Colonic mucosa (tissue), 4 donors: ENCODE measurements at places on chromosomes 12 and 14.

DNA sequence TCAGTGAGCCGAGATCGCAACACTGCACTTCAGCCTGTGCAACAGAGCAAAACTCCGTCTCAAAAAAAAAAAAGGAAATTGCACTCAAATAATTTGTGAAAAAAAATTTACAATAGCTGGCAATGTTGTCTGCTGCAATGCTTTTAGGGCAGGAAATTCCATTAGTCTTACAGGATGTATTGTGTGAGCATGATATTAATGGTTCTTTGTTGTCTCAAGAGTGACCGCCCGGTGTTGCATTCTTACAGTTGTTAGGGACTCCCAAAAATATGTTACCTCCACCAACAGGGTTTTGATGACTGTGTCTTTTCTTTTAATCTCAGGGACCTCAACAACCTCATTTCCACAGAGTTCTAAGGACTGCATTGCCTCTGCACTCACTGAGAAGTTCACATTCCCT lies 44.8 kb downstream of the PZP start:
- no peak for DNase-seq

DNA sequence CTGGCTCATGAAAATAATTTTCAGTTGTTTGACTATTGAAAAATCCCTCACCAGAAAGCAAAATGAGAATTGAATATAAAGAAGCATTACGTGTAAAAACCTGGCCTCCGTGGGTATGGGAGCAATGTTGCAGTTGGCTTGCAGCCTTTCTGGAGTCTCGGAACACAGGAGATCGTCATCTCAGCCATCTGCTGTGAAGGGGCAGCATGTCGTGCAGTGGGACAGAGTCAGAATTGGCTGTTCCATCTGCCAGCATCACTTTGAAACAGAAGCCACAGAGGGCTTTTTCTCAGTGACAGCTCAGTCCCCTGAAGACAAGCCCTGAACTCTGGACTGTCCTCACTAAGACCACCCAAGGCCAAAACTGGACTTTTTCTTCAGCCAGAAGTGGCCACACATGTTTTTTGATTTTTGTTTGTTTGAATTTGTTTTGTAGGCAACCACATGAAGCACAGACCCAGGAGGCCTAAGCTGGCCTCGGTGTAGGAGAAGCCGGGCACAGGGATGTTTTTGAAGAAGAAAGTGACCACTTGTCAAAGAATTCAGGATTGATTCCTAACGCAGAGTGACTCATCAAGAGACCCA lies 170.8 kb upstream of the DYRK2 start:
- no peak for DNase-seq

DNA sequence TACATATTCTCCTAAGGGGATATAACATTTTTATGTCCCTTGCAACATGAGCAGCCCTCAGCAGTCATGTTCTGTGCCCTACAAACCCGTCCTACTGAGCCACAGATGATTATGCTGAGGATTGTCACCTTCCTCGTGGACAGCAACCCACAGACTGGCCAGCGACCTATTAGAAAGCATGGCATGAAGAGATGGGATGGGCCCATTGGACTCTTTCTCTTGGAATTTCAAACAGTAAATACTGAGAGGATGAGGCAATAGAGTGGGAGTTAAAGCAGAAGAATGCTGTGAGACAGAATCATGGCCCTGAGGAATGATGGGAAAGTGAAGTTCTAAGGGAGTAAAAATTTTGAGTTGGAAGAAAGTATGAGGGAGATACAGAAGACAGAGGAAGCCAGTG lies 149.9 kb upstream of the BTG1 start:
- no peak for DNase-seq

GRCh38 chr14:29216268-29217232 lies 450.0 kb downstream of the FOXG1 start:
- no peak for DNase-seq

DNA sequence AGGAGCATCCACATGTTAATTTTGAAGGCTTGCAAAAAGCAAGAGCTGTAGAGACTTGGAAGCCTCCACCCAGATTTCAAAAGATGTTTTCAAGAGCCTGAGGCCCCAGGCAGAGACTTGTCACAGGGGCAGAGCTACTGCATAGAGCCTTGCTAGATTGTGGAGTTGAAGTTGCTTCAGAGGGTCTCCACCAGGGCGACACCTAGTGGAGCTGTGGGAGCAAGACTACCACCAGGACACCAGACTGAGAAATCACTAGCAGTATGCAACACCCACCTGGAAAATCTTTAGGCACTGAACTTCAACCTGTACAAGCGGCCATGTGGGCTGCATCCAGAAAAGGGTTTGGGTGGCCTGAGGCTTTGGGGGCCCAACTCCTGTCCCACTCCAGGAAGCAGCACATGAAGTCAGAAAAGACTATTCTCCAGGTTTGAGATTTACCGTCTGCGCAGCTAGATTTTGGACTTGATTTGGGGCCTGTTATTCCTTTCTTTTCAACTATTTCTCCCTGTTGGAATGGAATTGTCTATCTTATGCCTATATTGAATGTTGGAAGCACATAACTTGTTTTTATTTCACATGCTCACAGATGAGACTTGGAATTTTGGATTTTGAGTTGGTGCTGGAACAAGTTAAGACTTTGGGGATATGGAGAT lies 508.6 kb downstream of the FLRT2 start:
- peak; percentile 19 for DNase-seq

- DNase-seq: no peak
Measured at GRCh38 chr12:30197392-30198057, 413.8 kb upstream of the TMTC1 start.

- peak; percentile 38 for DNase-seq
Measured at GRCh38 chr14:103679351-103679750, 35.9 kb downstream of the XRCC3 start.

- DNase-seq: no peak
Measured at GRCh38 chr12:127885954-127886750, 380.8 kb upstream of the TMEM132C start.

DNA sequence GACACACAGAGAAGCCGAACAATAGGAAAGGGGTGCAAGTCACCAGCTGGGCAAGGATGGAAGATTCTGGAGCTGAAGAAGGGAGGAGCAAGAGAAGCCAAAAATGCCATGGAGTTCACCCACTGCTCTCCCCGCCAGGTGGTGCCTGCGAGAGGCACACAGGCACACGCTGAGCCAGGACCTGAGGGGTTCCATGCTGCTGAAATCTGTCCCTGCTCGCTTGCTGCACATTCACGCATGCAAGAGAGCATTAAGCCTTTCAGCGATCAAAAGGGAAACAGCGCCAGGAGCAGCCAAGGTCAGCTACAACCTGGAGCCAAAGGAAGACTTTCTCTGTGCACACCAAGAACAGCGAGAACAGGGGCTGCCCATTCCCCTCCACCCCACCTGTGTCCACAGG lies 104.1 kb downstream of the ANO2 start:
- DNase-seq: no peak

DNA sequence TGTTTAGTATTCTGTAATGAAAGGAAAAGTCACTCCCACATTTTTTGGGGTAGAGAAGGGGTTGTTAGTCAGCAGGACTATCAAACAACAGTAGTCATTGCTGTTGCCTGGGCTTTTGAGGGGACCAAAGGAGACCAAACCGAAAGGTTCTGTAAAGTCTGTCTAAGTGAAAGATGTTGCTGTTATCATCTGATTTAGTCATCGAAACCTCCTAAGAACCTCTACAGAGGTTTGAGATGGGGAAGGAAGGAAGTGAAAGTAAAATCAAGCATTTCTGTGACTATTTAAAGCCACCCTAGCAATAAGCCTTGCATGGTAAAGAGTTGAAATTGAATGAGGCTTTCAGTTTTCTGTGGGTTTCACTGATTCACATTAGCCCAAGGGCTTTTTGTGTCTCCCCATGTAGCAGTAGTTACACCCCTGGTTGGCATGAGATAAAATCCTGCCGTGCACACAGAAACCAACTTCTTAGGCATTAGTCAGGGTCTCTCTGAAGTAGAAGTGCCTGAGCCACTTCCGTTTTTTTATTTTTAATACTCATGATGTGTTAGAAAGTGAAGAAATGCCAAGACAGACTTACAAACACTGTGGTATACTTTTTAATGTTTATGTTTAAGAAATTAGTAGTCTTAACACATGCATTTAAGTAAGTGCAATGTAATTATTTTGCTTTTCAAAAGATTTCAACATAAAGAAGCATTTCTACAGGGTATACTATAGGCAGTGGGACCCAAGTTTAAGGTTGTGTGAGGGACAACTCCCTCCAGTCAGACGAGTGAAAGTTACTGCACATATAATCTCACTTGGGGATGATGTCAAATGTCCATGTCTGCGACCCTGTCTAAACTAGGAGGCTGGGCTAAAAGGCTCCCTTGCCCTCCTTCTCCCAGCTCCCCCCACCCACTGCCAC lies 50.4 kb downstream of the DYRK2 start:
- no peak for DNase-seq
